Naive thymus-derived CD8-positive, alpha-beta T cell (primary cell): ENCODE measurements at places on chromosomes 12 and 14. TPM values are rescaled to one million over a fixed set of nuclear protein-coding genes. Genes with fewer than 3 reads are reported as not detected.

Gene CPNE6
- total RNA-seq = not detected

Gene TAS2R43
- 0.91 TPM for total RNA-seq

DNA sequence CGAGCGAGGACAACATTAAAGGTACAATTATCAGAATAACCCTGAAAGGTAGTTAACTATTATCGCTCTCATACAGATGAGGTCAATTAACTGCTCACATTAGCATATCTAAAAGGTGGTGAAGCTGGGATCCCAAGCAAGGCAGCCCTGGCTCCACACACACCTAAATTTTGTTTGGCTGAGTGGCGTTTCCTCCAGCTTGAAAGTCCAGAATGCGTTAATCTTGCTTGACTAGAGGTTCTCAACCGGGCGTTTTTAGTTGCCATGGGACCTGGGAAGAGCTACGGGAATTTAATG is 531 bp downstream of the DLGAP5 start:
- DNase-seq = no peak

GRCh38 chr14:85344171-85344570 is 185.8 kb upstream of the FLRT2 start:
- no peak for DNase-seq

Gene SOAT2
- total RNA-seq = 0.42 TPM

GRCh38 chr12:72547573-72547972 is 275.4 kb downstream of the TRHDE start:
- no peak for DNase-seq

Gene LPAR5
- 18.9 TPM for total RNA-seq

DNA sequence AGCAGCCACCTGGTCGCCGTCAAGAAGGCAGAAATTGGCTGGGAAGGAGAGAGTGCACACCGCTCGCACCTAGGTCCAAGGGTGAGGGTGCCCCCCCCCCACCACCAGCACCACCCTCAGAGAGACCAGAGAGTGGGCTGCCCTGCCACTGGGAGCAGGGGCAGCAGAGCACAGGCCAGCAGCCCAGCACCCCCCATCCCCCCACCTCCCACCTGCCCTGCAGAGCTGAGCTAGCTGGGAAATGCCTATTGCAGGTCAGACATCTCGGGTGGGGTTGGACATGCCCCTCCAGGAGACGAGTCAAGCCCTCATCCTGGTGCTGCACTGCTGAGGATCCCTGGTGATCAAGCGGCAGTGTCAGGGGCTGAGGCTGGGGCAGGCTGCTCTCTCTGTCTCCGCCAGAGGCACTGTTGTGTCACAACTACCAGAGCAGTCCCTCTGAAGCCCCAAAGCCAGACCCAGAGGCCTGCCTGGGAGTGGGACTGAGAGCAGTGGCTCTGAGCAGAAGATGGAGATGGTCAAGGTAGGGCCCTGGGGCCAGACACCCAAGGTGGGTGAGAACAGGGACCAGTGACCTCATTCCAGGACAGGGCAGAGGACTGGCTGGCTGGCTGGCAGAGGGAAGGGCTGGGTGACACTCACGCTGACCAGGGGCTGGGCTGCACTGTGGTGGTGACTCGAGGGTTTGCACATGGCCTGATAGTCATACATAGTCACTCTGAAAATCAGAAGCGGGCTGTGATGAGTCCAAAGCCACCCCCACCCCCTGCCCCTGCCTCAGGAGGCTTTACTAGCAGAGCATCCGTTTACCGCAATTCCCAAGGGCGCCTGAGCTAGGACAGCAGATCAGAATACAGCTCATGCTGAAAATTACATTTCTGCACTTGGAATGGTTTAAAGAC is 19.7 kb upstream of the LRTM2 start:
- DNase-seq = no peak

DNA sequence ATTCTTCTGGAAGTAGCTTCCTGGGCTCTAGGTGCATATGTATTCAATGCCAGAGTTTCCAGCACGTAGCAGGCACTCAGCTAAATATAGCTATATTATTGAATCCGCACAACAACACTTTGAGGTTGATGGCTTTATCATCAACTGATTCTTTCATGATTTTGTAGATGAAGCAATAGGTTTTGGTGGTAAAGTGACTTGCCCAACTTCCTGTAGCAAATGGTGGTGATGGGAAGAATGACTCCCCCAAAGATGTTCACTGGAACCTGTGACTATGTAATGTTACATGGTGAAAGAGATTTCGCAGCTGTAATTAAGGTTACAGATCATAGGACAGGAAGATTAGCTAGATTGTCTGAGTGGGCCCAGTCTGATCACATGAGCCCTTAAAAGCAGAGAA is 3.2 kb downstream of the TDRD9 start:
- DNase-seq = no peak

DNA sequence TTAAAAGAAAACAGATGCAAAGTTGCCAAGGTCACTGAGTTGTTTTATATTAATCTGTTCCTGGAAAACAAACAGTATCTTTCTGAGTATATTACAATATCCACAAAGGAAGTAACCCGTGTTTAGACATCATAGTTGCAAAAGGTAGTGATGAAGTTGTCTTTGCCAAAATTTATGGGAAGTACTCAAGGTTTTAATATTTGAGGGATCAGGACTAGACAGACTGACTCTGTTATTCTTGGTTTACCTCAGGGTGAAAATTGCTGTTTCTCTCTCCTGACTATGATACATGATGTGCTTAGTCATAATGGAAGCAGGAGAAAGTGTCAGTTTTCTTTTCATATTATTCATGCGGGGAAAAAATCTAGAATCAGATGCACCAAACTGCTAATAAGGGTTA is 28.3 kb downstream of the TMEM233 start:
- DNase-seq = no peak

- DNase-seq = no peak
Observed at GRCh38 chr14:42140001-42140400, 533.3 kb downstream of the LRFN5 start.

GRCh38 chr12:57049119-57049446 is 846 bp downstream of the MYO1A start:
- DNase-seq = no peak

Gene MYO1H
- not detected for total RNA-seq

- no peak for DNase-seq
Observed at GRCh38 chr14:94643316-94644101, 31.3 kb downstream of the SERPINA3 start.

GRCh38 chr14:95597784-95598211 is 62.9 kb downstream of the GLRX5 start:
- no peak for DNase-seq

DNA sequence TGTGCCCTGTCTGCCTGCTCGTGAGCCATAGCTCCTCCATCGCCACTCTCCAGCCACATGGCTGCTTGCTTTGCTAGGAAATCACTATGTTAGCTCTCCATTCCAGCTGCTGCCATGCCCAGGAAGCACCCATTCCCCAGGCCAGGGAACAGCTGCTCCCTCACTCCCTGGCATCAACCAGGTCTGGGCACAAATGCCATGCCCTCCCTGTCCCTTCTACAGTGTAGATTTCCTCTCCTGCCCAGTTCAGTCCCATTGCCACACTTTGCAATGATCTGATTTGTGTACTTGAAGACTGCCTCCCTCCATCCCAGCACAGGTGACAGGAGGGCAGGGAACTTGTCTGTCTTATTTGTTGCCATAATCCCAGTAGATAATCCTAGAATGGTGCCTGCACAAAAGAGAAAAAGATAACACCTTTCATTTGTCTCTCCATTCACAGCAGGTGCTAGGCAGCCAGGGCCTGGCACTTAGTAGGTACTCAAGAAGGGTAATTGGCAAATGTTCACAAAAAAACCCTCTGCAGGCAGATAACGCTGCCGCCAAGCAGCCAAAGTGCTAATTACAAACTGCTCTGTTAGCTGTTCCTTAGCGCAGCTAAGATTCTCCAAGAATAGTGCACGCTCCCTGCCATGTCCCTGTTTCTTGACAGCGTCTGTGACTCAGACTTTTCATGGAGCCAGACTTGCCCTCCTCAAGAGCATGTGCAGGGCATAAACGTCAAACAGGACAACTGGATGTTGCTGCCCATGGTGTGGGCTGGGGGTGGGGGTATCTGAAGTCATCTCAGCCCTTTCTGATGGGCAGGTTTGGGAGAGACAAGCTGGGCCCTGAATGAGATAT is 69.1 kb downstream of the ARL6IP4 start:
- no peak for DNase-seq
